H4 (cell line): ENCODE measurements at places on chromosomes 5 and 9. TPM values are rescaled to one million over a fixed set of nuclear protein-coding genes. Genes with fewer than 3 reads are reported as not detected.

ADAMTS12 gene
- total RNA-seq: 11.6 and 14.7 TPM in 2 replicates

PCDHA9 gene
- total RNA-seq: 0.08 TPM in 1 of 2 replicates, not detected in the other

PCDHGA5 gene
- 0.49 and 0.50 TPM in 2 replicates for total RNA-seq

DNA sequence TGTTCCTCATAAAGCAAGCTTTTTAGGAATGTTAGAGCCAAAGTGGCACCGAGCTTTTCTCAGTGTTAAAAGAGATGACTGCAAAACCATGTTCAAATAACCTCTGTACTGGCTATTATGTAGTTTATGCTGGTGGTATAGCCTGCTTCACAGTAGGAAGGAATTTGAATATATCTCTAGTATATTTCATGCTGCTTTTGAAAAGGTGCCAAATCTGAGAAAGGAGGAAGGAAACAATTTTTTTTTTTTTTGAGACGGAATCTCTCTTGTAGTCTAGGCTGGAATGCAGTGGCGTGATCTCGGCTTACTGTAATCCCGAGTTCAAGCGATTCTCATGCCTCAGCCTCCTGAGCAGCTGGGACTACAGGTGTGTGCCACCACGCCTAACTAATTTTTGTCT lies 13.5 kb downstream of the CREBRF start:
- no peak for DNase-seq

DNA sequence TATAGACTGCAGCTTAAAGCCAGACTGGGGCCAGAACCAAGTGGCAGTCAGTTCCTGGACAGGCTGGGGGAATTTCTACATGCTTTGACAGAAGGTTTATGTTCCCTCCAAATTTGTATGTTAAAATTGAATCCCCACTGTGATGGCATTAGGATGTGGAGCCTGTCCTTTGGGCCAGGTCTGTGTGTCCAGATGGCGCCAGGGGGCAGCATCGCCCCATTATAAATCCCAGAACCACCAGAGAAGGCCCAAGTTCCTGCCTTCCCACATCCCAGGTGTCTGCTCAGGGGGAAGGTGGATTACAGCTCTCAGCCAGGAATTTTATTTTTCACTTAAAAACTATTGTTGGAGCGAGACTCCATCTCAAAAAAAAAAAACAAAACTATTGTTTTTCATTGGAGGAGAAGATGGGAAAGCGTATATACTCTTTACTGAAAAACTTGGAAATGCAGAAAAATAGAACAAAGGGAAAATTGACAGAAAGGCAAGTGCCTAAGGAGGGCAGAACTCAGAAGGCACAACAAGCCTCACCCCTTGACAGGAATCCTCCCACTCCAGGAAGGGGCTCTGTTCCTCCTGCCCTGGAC lies 5.0 kb downstream of the IL3 start:
- peak; percentile 77 for DNase-seq

GRCh38 chr9:36739373-36740116 lies 166.8 kb downstream of the MELK start:
- no peak for DNase-seq

DNA sequence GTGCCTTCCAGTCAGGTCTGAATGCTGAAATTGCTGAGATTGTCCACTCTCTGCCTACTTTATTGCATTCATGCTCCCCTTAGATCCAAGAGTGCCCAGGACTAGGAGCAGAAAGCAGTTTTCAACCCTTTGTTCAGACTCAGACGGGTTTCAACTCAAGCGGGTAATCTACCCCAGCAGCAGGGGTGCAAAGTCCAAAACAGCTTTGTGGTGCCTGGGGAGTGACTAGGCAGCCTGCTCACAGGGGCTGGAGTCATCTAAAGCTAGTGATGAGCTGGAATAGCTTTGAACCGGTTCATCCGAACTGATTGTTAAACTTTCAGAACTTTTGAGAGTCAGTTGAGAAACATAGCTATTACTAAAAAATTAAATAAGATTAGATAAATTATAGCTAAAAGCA lies 71.0 kb upstream of the IQGAP2 start:
- DNase-seq: no peak

DNA sequence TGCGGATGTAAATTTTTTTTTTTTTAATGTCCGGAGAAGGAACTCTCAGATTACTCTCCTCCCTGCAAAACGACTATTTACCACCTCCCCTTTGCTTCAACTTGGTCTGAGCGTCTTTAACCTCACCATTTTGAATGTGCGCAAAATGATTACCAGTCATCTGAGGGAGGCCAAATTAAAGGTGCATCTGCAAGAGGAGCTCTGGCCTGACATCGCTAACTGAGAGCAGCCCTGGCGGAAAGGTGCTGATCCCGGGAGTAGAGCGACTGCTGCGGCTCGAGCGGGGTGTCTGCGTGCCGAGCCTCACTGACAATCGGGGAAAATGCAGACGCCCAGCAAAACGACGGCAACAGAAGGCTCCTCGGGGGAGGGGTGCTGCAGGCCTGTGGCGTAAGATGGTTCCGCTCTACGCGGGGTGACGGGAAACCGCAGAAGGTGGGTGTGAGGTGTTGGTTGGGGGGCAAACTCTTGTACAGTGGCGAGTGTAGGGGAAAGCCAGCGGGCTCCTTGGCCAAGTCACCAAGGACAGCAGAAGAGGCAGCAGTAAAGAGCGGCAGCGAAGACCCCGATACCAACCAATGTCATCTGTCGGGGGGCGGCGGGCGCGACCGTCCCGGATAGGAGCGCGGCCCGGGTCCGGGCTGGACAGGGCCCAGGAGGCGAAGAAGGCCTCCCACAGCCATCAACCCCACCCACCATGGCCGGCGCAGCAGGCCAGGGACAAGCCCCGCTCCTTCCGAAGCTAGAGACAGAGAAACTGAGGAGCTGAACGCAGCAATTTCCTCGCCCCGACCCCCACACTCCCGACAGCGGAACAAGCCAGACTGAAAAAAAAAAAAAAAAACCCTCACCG lies 557 bp downstream of the PJA2 start:
- DNase-seq: peak; percentile 82

- DNase-seq: peak; percentile 24
These were observed 143.9 kb upstream of the MOCS2 start for GRCh38 chr5:53253421-53253871.

- DNase-seq: no peak
These were observed 142.4 kb downstream of the OLFM1 start for GRCh38 chr9:135229701-135230385.

GRCh38 chr9:88996921-88997235 lies 5.6 kb downstream of the S1PR3 start:
- no peak for DNase-seq
